ENCODE measurements at places on chromosomes 11 and 22. TPM values are rescaled to one million over a fixed set of nuclear protein-coding genes. Genes with fewer than 3 reads are reported as not detected.

The PATE4 gene
- total RNA-seq = not detected

The SERPINH1 gene
- total RNA-seq = 633 TPM

The MS4A12 gene
- not detected for total RNA-seq

The SYT13 gene
- total RNA-seq = not detected

The TMEM225 gene
- not detected for total RNA-seq

The FSHB gene
- total RNA-seq = not detected

The SIPA1 gene
- 42.1 TPM for total RNA-seq

The RNF215 gene
- total RNA-seq = 18.8 TPM

The CDC45 gene
- total RNA-seq = 55.8 TPM

The TMEM191C gene
- total RNA-seq = 0.61 TPM

The MAP6 gene
- 0.15 TPM for total RNA-seq

The PRMT3 gene
- 17.5 TPM for total RNA-seq

The IGLL1 gene
- total RNA-seq = not detected

The FGF4 gene
- total RNA-seq = not detected

The LDHAL6A gene
- total RNA-seq = not detected

The OR8H3 gene
- not detected for total RNA-seq

The KRTAP5-10 gene
- total RNA-seq = not detected

The CNTF gene
- total RNA-seq = 1.8 TPM

The SOX10 gene
- not detected for total RNA-seq

The SAA4 gene
- not detected for total RNA-seq

The BTBD18 gene
- total RNA-seq = not detected

The KCNC1 gene
- total RNA-seq = not detected

The SCGB2A2 gene
- total RNA-seq = not detected

The SLC5A1 gene
- total RNA-seq = not detected

The CAPN5 gene
- total RNA-seq = 8.1 TPM

The OTOG gene
- total RNA-seq = not detected

The CST6 gene
- not detected for total RNA-seq

The ACCSL gene
- not detected for total RNA-seq

The OR52N4 gene
- total RNA-seq = not detected

The FADD gene
- 65.6 TPM for total RNA-seq

The KDELR3 gene
- 80.2 TPM for total RNA-seq

The MFNG gene
- total RNA-seq = 84.5 TPM

The PIWIL4 gene
- total RNA-seq = 0.32 TPM
